ENCODE measurements at places on chromosomes 11 and 22.

DNA sequence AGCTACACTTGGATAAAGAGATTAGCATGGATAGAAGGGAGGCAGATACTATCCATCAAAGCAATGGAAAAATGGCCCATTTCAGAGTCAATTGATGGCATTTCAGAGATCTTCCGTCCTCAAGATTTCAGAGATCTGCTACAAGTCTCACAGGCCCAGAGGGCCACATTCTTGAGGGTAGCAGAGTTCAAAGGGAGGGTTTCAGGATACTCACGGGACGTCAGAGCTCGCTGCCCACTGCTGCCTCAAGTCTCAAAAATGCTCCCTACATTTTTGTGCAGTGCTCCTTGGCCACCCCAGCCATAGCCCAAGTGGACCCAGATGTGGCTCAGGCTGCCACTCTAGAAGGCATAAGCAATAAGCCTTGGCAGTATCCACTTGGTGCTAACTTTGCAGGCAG lies 24.9 kb downstream of the RTL6 start:
- no peak for DNase-seq

DNA sequence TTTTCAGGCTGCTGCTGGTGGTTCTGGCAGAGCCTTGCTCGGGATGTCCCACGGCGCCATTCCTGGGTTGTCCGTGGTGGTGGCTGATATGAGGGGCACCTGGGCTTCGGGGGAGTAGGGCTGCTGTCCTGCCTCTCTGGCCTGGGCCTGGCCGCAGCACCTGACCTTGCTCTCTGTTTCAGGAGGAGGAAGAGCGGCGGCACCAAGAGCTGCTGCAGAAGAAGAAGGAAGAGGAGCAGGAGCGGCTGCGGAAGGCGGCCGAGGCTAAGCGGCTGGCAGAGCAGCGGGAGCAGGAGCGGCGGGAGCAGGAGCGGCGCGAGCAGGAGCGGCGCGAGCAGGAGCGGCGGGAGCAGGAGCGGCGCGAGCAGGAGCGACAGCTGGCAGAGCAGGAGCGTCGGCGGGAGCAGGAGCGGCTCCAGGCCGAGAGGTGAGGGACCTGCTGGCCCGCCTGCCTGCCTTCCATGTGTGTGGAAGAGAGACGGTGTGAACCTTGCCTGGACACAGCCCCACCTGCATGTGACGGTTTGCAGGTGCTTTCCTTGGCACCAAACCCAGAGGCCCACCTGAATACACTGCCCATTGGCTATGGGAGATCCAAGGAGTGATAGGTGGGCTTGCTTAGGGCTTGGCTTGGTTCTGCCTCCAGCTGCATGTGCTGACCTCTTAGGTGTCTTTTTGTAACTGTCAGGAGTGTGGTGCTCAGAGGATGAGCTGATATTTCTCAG lies 22.8 kb downstream of the INCENP start:
- no peak for DNase-seq

GRCh38 chr11:92955860-92956259 lies 13.6 kb upstream of the MTNR1B start:
- no peak for DNase-seq

DNA sequence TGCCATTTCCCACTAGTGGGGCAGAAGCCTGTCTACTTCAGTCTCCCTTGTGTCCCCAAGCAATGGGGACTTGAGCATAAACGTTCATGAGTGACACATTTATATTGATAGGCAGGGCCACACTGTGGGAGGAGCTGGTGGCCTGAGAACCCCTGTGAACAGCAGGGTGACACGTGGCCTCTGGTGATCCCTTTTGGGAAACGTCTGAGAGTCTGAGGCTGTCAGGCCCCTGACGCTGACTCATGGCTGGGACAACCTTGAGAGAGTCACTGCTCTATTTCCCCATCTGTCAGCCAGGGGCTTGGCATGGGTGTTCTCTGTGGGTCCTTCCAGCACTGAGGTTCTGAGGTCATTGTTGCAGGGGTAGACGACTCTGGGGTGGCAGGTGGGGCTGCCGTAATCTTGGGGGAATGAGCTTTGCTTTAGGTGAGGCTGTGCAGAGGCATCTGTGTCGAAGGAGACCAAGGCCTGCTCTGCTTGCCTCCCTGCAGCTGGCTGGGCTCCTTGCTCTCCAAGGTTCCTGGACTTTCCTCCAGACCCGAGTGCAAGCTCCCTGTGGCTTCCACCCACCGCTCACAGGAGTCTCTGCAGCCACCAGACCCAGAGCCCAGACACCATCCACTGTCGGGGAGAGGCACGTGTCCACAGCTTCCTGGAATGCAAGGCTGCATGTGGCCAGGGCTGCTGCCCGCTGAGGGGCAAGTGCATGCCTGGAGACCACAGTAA lies 54.7 kb downstream of the SMIM38 start:
- no peak for DNase-seq

GRCh38 chr11:1766719-1767398 lies 3.1 kb upstream of the CTSD start:
- no peak for DNase-seq

- DNase-seq, result no peak
These were observed 9.1 kb downstream of the CARD10 start for GRCh38 chr22:37510091-37510490.
